Motor neuron (in vitro differentiated cells): ENCODE measurements at places on chromosomes 12 and 14. TPM values are rescaled to one million over a fixed set of nuclear protein-coding genes. Genes with fewer than 3 reads are reported as not detected.

DNA sequence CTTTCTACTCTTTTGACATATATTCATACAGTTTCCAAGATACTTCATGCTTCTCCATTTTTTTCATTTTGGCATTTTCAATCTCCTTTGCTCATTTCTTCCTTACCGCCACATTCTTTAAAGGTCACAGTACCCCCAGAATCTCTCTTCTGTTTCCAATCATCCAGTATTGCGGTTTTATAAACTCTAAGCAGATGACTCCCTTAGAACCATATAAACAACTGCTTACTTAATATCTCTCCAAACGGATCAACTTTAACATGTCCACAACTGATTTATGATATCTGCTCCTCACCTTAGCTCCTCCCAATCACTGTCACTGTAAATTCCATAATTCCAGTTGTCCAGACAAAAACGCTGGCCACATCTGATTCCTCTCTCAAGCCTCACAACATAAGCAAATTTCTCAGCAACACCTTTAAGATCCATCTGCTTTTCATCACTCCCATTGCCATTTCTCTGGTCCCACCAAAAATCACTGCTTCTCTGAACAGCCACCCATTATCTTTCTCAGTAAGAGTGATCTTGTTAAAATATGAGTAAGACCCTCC lies 49.6 kb downstream of the HNRNPC start:
- ATAC-seq: no peak

DNA sequence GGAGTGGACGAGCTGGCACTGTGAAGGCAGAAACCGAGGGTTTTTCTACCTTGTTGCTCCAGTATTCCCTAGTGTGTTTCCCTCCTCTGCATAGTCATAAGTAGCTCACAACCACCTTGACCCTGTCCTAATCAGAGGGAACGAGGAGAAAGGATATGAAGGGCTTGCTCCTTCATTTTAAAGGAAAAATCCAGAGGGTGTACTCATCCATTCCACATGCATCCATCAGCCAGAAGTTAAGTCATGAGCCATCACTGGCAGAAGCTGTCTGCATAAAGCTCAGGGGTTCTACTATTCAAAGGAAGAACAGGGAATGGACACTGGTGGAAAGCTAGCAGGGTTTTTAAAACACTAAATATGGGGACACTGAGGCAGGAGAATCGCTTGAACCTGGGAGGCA lies 84.3 kb upstream of the FOXN3 start:
- ATAC-seq: no peak

DNA sequence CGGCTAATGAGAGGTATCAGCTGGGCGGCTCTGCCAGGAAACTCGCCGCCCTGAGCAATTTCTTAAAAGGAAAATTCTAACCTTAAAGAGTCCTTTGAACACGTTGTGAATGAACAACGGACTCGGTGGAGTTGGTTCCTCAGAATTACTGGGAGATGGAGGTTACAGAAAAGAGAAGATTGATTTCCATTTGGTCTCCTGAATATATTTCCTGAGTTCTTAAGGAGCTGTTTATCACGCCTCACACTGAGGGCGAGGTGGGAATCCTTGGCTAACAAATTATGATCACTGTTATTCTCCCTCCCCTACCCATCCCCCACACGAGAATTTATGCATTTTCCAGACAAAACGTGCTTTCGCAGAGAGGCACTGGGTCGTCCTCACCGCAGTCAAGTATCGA lies 194.5 kb upstream of the C14orf180 start:
- no peak for ATAC-seq

DNA sequence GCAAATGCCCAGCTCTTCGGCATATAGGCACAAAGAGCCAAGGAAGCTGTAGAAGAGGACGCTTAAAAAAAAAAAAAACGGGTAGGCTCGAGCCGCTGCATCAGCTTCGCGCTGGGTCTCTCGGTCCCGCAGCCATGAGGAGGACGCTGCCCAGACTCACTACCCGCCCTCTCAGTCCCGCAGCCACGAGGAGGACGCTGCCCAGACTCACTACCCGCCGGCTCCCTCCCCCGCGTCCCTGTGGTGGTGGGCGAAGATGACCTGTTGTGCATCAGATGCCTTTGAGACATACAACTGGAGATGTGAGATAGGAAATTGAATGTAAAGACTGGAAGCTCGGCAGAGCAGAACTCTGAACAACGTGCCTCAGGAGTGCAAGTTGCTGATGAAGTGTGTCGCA lies 11.4 kb upstream of the SPSB2 start:
- ATAC-seq: no peak

DNA sequence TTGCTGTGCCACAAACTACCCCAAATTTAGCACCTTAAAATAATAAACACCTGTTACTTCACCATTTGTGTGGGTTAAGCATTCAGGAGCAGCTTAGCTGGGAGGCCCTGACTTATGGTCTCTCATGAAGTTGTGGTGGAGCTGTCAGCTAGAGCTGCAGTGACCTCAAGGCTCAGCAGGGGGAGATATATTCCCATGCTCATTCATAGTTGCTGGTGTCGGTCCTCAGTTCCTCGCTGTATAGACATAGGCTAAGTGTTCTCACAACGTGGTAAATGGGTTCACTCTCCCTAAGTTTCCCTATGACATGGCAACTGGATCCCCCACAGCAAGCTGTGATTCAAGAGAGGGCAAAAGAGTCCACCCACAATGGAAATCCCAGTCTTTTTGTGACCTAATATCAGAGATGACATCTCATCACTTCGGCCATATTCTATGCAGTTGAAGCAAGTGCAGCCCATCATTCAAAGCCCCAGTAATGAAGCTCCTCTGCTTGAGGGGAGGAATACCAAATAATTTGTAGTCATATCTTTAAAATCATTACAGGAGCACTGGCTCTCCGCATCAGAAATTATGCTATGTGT lies 41.1 kb downstream of the PRB3 start:
- ATAC-seq: no peak

DNA sequence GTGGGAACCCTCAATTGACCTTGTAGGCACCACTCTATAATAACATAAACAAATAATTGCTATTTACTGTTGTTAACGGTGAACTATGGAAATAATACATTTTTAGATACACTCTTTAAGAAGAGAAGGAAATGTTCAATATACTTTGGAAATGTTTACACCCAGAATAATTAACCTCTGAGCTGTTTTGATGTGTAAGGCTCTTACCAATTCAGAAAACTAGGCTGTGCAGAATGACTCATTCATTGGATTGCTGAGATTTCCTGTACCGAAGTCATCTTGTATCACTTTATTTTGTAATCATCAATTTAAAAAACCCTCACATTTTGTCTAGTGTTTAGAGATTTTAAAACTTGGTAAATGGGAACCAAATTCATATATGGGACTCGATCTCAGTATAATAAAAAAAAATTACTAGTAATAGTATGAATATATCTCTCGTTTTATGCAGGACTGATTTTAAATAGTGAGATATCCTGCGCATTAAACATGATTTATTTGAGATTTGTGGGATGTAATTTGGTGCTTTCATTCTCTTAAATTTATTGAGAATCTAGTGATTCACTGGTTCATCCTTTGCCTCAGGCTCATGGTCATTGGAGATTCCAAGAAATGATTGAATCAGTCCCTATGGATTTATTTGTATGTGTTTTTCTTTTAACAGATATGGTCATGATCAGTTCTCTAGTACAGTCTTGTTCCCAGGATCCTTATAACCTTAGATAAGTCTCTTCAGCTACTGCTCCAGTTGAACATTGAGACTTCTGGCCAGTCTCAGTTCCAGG lies 3.9 kb downstream of the SAMD4A start:
- no peak for ATAC-seq

Gene TSHR
- 0.78 and 2.0 TPM in 2 replicates for total RNA-seq

- no peak for ATAC-seq
Measured at GRCh38 chr12:117342682-117343081, 18.7 kb downstream of the NOS1 start.

Gene NID2
- total RNA-seq: 0.75 and 1.7 TPM in 2 replicates
